H9 (cell line): ENCODE measurements at places on chromosomes 3 and 15.
A peak's percentile ranks its signal among the peaks of the same experiment; 100 is the strongest.

DNA sequence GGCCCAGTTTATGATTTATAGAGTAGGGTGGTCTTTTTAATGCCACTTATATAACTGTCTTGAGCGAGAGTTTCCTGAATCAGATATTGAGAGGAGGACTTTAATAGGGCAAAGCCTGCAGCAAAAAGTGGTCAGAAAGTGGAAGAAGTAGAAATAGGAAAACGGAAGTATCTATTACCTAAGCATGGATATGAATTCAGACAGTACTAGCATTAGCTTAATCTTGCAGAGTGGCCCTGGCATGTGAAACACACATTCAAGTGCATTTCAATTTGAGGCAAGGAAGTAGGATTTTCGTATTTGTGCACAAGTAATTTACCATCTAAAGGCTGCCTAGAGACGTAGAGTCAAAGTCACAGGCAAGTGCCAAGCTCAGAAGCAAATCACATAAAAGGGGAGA, 622.3 kb downstream of the DIPK2A start:
- no peak for DNase-seq

DNA sequence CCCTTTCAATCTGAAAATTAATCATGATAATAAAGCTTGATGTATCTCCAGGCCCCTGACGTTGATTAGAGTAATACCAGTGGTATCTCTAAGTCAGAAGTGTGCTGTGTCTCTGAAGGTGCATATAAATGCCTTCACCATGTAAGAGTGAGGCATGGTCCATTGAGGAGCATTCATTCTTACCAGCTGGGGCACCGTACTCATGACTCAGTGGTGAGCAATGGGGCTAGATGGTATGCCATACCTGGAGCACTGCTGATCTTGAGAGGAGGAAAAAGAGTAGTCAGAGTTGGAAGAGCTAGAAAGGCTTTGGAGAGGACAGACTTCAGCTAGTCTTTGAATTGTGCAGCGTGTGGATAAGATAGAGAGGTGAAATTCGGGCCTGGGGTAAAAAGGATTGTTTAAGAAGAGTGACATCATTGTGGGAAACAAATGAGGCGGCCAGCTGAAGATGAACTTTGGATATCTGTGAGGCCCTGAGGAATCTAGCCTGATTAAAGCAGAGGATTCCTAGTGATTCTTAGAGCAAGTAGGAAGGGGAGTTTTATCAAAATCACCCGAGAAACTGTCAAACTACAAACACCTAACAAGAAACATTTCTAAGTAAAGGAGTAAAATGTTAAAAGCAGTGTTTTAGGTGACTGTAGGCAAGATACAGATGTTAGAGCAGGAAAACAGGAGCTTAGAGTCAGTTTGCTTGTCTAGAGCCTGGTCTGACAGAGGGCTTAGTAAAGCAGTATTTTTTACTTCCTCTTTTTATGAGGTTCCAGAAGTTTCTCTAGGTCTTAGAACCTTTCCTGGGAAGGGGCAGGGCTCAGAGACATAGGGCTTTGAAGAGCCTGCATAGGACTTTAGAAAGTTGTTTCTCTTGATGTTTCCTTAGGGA, 13.6 kb downstream of the TMOD3 start:
- DNase-seq = no peak

GRCh38 chr15:83410532-83410931, 36.6 kb upstream of the SH3GL3 start:
- no peak for DNase-seq

GRCh38 chr3:71423151-71423906, 160.2 kb downstream of the FOXP1 start:
- no peak for DNase-seq

DNA sequence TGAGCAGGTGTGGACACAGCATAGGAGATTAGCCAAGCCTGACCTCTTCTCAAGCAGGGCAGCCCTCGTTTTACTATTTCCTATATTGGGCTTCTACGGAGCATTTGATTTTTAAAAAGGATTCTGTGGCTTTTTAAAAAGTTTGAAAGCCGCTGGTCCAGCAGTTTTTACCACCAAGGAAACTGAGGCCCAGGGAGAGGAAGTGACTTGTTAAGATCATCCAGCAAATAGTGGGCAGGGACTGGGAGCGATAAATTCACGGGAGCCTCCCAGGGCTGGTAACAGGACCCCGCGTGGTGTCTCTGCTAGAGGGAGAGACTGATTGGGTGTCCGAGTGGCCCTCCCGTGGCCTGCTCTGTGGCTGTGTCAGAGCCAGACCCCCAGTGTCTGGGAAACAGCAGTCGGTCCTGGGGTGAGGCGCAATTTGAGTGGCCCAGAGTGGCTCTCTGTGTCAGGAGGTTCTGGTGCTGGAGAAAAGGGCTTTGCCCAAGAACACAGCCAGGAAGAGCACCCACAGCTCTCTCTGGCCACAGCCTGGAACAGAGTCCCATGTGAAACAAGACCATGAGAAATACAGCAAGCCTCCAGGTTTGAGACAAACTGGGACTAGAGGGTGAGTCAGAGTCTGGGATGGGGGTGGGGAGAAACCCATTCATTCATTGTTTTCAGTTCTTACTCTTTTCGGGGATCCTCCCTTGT, 4.2 kb downstream of the FURIN start:
- peak; percentile 30 for DNase-seq

- DNase-seq = no peak
Measured at GRCh38 chr3:105812194-105812586, 56.6 kb downstream of the CBLB start.

GRCh38 chr3:26307787-26308186, 314.8 kb upstream of the LRRC3B start:
- DNase-seq = no peak

DNA sequence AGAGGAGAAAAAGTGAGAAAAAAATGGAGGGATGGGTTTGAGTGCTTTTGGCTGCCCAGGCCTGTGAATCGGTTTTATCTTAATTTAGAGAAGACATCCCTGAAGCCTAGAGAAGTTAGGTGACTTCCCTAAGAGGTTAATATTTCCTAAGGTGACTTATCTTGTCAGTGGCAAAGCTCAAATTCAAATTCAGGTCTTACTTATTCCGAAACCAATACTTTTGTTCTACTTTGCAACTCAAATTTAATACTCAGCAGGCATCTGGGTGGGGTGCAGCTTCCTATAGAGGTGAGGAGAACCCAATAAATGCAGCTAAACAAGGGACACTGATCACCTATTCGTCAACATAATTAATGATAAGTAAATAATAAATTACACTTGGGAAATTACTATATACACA, 54.9 kb upstream of the MYRIP start:
- no peak for DNase-seq

- no peak for DNase-seq
Measured at GRCh38 chr3:158451405-158452055, 119.5 kb upstream of the MLF1 start.

DNA sequence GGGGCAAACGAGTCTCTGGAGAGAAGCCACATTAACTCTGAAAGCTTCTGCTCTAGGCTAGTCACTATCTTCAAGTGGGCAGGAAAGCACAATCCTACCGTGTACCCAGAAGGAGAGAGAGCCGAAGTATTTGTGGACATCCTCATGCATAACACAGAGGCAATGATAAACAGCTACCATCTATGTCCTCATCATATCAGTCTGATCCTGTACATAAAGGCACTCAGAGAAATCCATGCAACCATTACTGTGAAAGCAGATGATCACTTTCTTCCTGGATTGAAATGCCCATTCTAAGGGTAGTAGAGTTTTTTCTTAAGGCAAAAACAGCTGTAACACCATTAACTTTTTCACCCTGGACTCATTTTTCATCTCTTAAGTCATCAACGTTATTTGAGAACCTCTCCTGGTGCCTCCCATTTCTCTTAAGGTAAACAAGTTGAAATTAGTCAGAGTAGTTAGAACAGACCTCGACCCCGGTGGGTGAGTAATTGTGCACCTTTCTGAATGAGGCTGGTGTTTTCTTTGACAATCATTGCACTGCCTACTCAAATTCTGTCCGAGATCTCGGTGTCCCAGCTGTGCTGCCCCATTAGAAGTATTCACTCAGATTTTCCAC, 327.4 kb downstream of the SHQ1 start:
- DNase-seq = no peak

- peak; percentile 53 for DNase-seq
Measured at GRCh38 chr15:44726568-44727484, 9.5 kb upstream of the TRIM69 start.

- no peak for DNase-seq
Measured at GRCh38 chr15:79401301-79401700, 30.8 kb upstream of the MINAR1 start.

GRCh38 chr3:175015056-175015635, 156.0 kb downstream of the NAALADL2 start:
- DNase-seq = no peak

GRCh38 chr3:124351430-124352148, 359.7 kb upstream of the ROPN1 start:
- peak; percentile 58 for DNase-seq

- peak; percentile 67 for DNase-seq
Measured at GRCh38 chr3:53286727-53287126, 30.9 kb upstream of the TKT start.

GRCh38 chr15:82146990-82147461, 101.2 kb upstream of the MEX3B start:
- DNase-seq = no peak
